Nucleus accumbens (tissue), 56 donors: ENCODE measurements at places on chromosomes 12 and 14.

DNA sequence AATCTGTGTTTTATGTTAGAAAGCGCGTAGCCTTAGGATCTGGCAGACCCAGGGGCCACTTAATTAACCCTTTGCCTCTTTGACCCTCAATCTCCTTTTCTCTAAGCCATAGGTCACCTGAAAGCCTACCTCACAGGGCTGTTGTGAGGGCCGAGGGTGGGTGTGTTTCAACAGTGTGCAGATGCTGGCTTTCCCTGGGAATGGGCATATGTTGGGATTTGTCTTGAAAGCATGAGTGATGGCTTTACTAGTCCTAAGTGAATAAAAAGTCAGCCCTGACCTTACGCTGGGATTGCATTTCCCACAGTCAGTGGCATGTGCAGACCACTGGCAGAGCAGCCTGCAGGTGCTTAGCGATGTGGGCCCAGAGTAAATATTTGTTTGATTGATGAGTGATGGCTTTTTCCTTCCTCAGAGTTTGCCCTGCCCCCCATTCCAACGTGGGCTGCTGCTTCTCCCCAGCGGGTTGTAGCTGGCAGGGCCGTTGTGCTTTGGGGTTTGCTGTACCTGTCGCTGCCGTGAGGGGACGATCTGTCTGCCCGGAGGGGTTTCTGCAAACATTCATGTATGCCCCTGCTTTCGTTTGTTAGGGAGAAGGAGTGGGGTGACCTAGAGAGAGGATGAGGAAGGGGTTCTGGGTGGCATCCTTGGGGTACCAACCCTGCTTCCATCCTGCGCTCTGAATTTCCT lies 31.5 kb downstream of the MEG3 start:
- DNase-seq = no peak

DNA sequence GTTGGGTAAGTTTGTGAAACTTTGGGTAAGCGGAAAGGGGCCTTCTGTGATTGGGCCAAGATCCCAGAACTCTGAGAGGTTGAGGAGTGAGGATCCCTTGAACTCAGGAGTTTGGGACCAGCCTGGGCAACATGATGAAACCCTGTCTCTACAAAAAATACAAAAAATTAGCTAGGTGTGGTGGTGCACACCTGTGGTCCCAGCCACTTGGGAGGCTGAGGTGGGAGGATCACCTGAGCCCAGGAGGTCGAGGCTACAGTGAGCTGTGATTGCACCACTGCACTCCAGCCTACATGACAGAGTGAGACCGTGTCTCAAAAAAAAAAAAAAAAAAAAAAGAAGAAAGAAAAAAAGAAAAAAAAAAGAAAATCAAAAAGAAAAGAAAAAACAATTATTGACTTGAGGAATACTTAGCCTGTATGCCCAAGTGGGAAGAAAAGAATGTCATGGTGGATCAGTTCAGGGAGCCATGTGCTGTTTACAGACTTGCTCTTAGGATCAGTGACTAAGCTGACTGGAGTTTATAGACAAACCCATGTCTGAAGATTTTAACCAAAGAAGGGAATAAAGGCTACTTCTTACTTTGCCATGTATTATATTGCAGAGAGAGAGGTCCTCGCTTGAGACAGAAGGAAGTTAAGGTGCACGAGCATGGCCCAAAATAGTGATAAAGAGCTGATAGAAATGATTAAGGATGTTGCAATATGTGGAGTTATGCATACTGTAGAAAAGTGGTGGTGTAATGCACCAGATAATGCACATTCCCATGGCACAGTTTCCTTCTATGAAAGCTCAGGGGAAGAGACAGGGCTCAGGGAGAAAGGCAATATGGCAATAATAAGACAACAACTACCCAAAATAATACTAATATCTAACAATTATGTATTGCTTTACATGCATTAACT lies 881 bp downstream of the HSD17B6 start:
- DNase-seq = no peak

- DNase-seq = peak; percentile 66
Measured at GRCh38 chr12:51424662-51425539, at the start of gene SLC4A8. Gene SLC4A8, plus strand, starts transcription at chr12:51424831. Its CDS starts 157 bp downstream, at chr12:51424988.

DNA sequence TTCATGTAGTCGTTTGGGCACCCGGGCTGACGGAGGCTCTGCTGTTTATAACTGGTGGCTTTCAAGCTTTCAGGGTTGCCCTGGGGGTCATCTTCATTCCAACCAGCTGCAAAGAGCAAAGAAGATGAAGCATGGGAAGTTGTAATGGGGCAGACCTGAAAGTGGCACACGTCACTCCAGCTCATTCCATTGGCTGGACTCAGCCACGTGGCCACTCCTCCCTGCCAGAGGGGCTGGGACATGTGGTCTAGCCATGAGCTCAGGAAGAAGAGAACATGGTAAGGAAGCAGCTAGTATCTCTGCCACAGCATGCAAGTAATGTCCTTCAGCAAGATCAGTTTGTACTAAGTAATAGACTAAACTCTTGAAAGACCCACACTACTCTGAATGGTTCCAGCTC lies 51.7 kb upstream of the FERMT2 start:
- no peak for DNase-seq

- DNase-seq = no peak
Measured at GRCh38 chr12:116924558-116925453, 14.1 kb downstream of the FBXW8 start.

DNA sequence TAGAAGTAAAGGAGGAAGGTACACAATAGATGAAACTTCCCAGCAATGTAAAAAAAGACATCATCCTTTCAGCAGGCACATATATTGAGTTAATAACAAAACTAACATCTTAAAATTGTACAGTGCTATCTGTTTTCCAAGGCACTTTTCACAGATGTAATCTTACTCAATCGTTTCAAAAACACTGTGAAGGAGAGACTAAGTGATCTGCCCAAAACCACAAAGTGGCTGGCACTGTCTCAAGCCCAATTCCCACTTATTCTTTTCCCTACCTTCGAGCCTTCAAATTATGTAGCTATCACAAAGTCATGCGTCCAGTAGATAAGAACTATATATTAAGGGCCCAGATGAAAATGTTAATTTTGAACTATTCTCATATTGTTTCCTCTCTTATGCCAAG lies 193.6 kb upstream of the RASSF8 start:
- DNase-seq = no peak

GRCh38 chr12:52156757-52157565 lies 34.9 kb downstream of the KRT80 start:
- peak; percentile 66 for DNase-seq

GRCh38 chr14:60253649-60254048 lies 4.6 kb downstream of the PPM1A start:
- no peak for DNase-seq

- no peak for DNase-seq
Measured at GRCh38 chr12:62919838-62920237, 15.1 kb downstream of the PPM1H start.

GRCh38 chr12:9718968-9719367 lies 13.9 kb downstream of the CLECL1 start:
- DNase-seq = no peak

- DNase-seq = peak; percentile 81
Measured at GRCh38 chr12:91381309-91381804, 198.7 kb upstream of the DCN start.

GRCh38 chr12:3315201-3315661 lies 175.8 kb upstream of the PRMT8 start:
- DNase-seq = no peak

- DNase-seq = no peak
Measured at GRCh38 chr14:86625637-86626036, 1095.7 kb downstream of the FLRT2 start.
